Cortex of kidney (tissue), 1 donor: ENCODE measurements at places on chromosomes 5 and 9.

DNA sequence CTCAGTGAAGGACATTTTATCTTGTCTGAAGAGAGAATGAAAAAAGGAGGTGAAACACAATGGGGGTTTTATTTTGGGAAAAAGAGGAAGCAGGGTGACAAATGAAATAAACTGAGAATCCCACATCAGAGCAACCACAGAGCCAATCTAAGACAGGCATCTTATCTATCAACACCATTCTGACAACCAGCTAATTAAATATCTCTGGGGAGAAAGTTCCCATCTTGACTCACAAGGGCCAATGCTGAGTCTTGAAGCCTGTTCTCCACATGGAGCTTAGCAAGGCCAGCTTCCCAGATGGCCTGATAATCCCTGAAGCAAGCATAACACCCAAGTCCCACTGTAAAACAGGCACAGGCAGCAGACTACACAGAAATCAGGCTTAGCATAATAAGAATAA is 30.4 kb downstream of the DPYSL3 start:
- no peak for DNase-seq

DNA sequence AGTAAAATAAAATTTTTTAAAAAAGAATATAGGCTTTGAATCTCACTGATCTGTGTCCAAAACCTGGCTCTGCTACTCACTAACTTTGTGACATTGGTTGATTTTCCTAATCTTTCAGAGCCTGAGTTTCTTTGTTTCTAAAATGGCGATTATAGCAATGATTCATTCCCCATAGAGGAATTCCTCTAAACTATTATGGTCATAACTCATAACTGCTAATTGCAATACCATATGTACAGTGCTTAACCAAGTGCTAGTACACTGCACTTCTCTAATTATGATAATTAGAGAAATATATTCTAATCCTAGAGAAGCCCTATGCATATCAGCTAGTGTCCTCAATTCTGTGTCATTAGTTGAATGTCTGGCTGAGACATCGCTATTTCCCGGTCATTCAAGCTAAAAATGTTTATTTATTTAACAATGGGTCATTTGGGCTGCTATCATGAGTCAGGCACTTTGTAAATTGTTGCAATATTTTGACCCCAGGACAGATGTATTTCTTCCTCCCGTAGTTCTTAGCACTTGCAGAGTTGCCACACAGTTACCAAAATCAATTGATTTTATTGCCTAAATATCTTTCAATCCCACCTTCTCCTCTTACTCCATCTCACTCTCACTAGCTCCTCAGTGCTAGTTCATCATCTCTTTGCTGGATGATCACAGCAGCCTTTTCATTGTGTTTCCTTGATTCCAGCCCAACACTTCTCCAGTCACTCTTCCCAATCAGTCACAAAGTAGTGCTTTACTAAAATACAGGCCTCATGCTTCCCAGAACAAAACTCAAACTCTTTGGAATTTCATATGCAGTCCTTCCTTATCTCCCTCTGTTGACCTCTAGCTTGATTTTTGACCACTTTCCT is 200.9 kb upstream of the PAPPA start:
- no peak for DNase-seq

DNA sequence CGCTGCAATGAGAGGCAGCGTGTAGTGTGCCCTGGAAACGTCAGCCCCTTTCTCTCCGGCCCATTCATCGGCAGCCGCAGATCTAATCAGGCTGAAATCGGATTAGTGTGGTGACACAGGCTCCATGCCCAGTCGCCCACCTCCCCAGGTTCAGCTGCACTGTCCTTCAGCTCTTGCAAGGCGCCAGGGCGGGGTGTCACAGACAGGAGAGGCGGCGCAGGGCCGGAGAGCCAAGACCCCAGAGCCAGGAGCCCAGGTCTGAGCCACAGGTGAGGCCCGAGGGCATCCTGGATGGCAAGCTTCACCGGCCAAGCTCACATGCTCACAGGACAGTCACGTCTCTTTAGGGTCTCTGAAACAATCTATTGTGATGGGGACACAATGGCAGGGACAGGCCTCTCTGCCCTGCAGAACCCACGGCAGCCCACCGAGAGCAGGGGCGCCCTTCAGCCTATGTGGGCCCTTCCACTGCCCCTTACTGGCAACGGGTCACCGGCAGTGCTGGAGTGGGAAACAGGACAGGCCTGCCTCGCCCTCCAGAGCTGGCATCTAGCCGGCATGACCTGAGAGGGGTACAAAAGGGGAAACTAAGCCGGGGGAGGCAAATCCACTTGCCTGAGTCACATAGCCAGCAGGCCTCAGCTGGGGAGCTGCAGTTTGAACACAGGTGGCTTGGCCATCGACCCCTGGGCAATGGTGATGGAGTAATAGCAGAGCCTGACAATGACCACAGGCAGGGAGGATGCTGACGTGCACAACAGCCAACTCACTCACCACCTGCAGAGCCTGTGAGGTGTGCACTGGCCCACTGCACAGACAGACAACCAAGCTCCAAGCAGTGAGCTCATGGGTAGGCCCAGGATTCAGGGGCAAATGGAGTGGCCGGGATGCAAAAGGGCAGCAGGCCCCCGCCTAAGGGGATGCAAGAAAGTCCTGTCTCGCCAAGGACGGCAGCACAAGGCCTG is 48.1 kb downstream of the VAV2 start:
- DNase-seq = no peak

DNA sequence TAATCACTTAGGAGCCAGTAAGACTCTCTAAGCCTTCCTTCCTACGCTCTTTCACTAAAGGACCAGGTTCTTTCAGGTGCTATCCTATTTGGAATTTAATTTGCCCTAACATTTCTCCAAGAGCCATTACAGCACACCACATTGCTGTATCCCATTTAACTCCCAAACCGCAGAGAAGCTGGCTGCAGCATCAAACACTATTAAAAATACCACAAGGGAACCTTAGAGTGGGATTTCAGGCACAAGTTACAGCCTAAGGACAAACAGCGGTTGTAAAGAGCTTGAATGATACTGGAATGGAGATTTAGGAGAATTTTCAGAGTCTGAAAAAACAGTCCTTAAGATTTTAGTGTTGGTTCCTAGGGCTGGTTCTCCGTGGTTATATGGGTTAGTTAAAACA is 566.4 kb downstream of the RAB3C start:
- no peak for DNase-seq

DNA sequence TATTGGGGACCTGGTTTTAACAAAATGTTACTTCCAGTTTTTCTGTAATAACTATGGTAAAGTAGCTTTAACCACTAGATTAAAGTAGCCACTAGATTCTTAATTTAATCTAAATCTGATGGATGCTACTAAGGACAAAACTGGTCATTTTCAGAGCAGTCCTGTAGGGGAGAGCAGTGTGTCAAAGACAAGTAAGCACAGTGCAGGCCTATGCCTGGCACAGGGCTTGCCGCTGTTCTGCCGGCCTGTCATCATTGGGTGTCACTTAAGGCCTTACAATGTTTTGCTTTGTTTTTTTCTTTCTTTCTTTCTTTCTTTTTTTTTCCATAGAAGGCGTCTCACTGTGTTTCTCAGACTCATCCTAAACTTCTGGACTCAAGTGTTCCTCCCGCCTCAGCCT is 53.0 kb upstream of the NXNL2 start:
- no peak for DNase-seq

DNA sequence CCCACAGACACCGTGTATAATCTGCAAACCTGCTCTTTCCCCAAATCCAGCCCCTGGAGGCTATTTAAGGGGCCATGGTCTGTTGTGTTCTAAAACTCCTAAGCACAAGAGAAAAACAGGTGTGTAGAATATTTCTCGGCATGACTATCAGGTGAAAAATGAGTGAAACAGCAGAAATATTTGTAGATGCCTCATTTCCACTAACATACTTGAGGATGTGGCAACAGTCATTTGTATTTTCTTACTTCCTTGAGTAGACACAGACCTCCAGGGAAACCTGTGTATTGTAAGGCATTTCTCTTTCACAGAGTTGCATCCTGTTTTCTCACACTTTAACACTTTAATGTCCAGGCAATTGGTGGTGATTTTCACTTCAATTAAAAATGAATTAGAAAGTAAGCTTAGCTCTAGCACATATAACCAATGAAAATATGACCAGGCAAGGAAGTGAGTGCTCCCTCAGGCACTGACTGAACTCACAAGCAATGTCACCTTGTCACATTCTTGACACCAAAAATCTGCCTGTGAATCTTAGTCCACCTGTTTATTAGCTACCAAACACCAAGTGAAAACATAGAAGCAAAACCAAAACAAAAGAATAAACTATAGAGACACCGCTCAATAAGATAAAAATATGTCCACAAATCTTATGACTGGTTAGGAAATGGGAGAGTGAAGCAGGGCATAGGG is 64.4 kb downstream of the DIRAS2 start:
- DNase-seq = no peak

GRCh38 chr5:89929173-89929572 is 480.4 kb downstream of the CETN3 start:
- DNase-seq = no peak

- no peak for DNase-seq
Measured at GRCh38 chr9:132238026-132238972, 76.4 kb downstream of the NTNG2 start.

GRCh38 chr9:69667306-69667705 is 4.9 kb downstream of the APBA1 start:
- DNase-seq = no peak

- no peak for DNase-seq
Measured at GRCh38 chr9:7983490-7983889, 183.9 kb upstream of the DMAC1 start.

GRCh38 chr9:5543875-5544702 is 33.8 kb downstream of the PDCD1LG2 start:
- no peak for DNase-seq

- no peak for DNase-seq
Measured at GRCh38 chr9:122819791-122820489, 8.4 kb downstream of the PDCL start.

DNA sequence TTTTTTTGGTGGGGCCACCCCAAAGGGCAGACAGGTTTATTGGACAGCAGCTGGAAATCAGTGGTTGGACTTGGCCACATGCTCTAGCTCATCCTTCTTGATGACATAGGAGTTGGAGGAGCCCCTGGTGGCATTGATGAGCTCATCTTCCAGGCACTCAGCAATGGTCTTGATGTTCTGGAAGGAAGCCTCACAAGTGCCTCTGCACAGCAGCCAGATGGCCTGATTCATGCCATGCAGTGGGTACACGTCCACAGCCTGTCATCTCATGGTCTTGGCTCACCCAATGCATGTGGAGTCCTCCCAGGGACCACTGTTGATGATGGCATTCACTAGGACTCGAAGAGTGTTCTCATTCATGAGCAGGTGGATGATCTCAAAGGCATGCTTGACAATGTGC is 11.3 kb upstream of the RCL1 start:
- no peak for DNase-seq
